Kidney (tissue), 22 donors: ENCODE measurements at places on chromosomes 1 and 21. TPM values are rescaled to one million over a fixed set of nuclear protein-coding genes. Genes with fewer than 3 reads are reported as not detected.

The RYR2 gene
- total RNA-seq, result 0.60 TPM

The KAZN gene
- total RNA-seq, result 60.8 TPM

The DNAJC6 gene
- total RNA-seq, result 5.8 TPM

The AKR7A2 gene
- total RNA-seq, result 53.1 TPM

The BRDT gene
- not detected for total RNA-seq

The IL19 gene
- 3.6 TPM for total RNA-seq

The NPL gene
- 15.7 TPM for total RNA-seq

The AHDC1 gene
- 48.2 TPM for total RNA-seq

The MRAP gene
- total RNA-seq, result not detected

The CDK18 gene
- 25.7 TPM for total RNA-seq

The PIGK gene
- 38.5 TPM for total RNA-seq

The C1orf52 gene
- 18.7 TPM for total RNA-seq

The KRTAP21-2 gene
- not detected for total RNA-seq

The HES2 gene
- total RNA-seq, result 1.3 TPM

The KRTAP12-2 gene
- not detected for total RNA-seq

The KRTAP19-8 gene
- total RNA-seq, result not detected

The PTPN14 gene
- total RNA-seq, result 87.2 TPM
